SW480 (cell line): ENCODE measurements at places on chromosomes 11 and 22.

DNA sequence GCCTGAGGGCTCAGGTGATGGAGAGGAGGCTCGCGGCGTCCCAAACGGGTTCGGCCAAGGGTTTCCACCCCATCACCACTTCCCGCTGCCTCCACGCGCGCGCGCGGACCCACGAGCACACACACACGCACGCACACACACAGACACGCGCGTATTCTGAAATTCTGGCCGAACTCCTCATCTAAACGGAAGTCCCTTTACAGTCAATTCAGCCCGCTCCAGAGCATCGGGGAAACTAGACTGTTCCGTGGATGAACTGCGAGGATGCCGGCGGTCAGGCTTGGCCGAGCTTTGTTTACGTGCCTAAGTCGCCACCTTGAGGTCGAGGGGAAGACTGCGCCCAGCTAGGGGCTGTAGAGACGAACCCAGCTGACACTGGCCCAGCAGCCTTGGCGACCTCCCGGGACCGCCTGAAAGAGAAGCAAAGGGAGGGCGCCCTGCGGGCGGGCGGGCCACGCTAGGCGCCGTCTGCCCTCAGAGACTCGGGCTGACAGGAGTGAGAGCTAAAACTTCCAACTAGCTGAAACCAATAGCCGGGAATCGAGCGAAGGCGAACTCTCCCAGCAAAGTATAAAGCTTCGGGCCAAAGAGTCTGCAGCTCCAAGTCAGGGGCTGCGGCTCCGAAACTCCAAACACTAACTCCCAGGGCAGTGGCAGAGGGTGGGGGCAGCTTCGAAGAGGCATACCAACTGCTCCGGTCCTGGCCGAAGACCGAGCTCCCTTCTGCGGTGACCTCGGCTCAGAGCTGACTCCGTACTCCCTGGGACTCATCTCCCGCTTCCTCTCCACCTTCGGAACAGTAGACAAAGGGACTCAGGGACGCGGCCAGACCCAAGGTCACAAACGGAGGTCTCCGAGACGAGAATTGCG lies 124.7 kb upstream of the C11orf58 start:
- peak; percentile 86 for DNase-seq

DNA sequence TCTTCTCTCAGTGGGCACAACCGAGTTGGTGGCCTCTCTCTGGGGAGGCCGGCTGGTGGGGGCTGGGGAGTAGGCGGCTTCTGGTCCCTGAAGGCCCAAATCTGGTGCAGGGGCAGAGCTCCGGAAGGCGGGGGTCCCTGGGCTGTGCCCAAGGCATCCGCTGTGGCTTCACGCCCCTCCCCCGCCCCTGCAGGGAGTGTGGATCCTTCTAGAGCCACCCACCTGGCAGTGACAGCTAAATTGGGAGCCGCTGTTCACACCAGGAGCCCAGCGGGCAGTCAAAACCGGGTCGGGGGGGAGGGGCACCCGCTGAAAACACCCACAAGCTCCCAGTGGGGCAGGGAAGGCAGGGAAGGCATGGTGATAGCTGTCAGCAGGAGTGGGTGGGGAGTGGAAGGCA lies 4.6 kb upstream of the RTN4R start:
- DNase-seq, result no peak

- DNase-seq, result no peak
These were observed 122.3 kb downstream of the RCN1 start for GRCh38 chr11:32213223-32213622.

DNA sequence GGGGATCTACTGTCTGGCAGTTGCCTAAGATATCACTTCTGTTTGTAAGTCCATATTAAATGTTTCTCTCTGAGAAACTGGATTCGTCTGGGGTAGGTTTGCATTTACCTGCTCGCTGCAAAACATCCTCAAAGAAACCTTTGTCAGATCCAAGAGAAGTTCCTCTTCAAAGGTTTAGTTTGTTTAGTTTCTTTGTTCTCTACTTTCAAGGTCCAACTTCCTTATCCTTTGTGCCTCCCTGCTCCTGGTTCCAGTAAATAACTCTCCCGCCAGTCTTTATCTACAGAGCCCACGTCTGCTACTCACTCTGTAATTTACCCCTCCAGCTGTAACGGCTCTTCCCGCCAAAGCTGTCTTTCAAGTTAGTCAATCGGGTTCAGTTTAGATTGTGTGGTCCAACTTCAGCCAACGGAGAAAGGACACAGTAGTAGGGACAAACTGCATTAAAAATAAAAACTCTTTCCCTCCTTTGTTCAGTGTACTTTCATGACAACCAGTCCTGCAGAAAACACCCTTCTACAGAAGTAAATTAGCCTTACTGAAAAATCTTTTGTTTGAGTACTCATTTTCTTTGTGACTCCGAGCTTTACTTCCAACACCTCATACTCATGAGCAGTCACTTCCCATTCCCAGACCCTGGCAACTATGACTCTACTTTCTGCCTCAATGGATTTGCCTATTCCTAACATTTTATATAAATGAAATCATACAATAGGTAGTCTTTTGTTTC lies 41.0 kb downstream of the TMPRSS5 start:
- DNase-seq, result no peak

DNA sequence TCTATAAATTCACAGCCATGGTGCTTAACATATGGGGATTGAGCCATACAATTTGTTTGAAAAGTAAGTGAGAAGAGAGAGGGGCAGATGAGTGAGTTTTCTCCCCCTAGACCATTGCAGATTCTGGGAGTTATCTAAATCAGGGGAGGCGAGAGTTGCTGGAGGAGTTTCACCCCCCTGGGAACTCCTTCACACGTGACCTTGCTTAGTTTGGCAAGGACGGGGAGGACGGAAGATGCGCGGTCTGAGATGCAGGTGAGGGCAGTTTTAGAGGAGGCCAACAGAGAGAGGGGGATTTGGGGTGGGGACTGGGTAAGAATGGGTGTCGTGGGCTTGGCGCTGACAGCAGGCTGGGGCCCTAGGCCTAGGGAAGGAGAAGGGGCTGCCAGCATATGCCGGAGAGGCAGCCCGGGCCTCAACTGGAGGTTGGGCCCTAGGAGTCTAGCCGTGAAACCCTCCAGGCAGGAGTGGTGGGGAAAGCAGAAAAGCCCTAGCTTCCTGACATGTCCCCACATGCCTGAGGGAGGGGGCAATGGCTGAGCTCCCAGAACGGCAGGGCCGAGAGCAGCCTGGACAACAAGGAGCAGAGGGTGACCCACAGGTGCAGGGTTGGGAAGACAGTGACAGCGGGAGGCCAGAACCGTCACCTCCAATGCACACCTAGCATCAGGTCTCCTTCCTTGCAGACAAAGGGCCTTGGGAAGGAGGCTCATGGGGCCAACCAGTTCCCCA lies 63.9 kb downstream of the ELFN2 start:
- no peak for DNase-seq
